ENCODE measurements at places on chromosomes 1 and 21.

DNA sequence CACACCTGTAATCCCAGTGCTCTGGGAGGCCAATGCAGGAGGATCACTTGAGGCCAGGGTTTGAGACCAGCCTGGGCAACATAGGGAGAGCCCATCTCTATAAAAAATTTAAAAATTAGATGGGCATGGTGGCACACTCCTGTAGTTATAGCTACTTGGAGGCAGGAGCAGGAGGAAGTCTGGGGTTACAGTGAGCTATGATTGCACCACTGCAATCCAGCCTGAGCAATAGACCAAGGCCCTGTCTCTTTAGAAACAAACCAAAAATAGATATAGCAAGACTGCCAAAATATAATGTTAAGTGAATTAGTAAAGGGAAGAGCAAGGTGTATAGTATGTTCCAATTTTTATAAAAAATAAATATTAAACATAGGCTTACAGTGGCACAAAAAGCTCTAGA is 28.8 kb downstream of the PLEKHO1 start:
- no peak for DNase-seq

DNA sequence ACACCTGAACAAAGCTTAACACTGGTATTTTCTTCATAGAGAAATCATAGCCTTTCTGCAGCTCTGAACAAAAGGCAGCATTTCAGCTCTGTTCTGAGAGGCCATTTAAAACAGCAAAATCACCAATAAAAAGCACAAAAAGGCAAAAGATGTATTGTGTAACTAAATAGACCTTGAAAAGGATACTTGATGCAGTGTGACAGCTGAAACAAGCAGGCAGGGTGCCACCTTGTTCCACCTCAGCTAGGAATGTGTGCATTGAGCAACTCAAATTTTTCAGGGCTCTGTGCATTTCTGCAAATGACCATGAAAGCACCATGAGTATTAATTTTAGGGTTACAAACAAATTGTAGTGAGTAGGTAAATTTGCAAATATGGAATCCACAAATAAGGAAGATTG is 65.8 kb downstream of the RHOU start:
- no peak for DNase-seq

DNA sequence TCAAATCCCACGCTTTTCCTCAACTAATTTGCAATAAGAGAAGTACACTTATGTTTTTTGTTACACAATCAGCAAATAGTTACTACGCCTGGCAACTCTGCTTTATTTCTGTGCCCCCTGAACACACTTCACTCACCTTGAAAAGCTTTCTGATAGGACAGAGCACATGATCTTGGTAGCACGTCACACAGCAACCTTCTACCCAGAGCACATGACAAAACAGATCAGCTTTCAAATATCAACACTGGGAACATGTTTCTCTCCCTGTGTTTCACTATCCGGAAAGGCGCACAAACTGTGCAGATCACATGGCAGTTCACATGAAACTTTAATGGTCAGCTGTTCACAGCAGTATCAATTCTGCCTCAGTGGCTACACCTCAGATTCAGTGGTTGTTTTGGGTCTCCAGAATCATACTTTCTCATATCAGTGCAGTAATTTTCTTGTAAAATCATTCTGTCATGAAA is 2.2 kb downstream of the SLC19A2 start:
- DNase-seq: peak; percentile 76

- DNase-seq: peak; percentile 66
Measured at GRCh38 chr1:229514578-229515275, 6.6 kb upstream of the NUP133 start.

DNA sequence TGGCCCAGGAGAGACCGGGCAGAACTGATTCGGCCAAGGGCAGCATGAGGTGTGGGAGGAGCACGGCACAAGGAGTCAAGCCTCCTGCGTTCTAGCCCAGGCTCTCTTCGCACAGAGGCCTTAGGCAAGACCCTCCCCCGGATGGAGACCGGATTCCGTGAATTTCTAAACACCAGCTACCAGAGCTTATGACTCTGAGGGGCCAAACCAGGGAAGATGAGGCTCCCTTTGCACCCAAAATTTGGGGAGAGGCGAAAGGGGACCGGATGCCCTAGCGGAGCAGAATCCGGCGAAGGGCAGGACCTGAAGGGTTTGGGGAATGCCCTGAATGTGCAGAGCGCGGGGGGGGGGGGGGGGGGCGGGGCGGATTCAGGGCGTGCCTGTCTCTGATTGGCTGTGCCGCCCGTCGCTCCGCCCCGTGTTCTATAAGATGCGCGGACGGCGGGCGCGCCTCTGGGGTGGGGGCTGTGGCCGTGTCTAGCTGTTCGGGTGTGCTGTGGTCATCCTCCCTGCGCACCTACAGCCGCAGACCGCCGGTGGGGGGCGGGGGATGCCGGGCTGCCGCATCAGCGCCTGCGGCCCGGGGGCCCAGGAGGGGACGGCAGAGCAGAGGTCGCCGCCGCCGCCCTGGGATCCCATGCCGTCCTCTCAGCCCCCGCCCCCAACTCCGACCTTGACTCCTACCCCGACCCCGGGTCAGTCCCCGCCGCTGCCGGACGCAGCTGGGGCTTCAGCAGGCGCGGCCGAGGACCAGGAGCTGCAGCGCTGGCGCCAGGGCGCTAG is at the start of gene TRNP1:
Gene TRNP1, plus strand, starts transcription at position 456 of the 783 bp plus-strand sequence. Its CDS starts 95 bp downstream, at position 551.
- peak; percentile 87 for DNase-seq

GRCh38 chr21:17482928-17483327 is 29.9 kb upstream of the CXADR start:
- no peak for DNase-seq

Data from COLO829 (cell line).